ENCODE measurements at places on chromosomes 5 and 9. TPM values are rescaled to one million over a fixed set of nuclear protein-coding genes. Genes with fewer than 3 reads are reported as not detected.

GRCh38 chr5:140115186-140115500 lies 1.2 kb downstream of the PURA start:
- DNase-seq = no peak

- DNase-seq = no peak
Observed at GRCh38 chr5:157232706-157233105, 33.2 kb upstream of the CYFIP2 start.

DNA sequence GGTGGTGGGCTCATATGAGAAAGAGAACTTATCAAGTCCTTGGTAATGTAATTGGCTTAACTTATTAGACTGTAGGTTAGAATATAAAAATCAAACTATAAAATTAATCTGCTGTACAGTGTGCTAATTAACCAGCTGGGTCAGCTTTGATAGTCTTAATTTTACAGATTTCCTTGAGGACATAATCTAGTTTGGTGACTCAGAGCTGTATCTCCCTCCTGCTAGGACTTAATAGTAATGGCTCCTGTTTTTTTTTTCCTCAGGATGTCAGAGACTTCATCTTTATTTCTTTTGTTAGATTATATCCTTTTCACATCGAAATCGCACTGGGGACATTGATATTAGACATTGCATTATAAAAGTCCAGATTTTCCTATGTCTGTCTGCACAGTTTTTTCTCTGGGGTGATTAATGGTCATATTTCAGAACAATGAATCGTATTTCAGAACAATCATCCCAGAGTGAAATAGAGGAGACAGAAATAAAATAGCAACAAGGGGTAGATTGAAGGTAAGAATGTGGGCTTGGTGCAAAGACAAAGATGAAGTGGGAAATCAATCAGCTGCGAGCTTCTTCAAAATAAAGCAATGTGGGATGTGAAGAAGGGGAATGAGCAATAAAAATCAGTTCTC lies 346.4 kb upstream of the RIOK2 start:
- DNase-seq = no peak

DNA sequence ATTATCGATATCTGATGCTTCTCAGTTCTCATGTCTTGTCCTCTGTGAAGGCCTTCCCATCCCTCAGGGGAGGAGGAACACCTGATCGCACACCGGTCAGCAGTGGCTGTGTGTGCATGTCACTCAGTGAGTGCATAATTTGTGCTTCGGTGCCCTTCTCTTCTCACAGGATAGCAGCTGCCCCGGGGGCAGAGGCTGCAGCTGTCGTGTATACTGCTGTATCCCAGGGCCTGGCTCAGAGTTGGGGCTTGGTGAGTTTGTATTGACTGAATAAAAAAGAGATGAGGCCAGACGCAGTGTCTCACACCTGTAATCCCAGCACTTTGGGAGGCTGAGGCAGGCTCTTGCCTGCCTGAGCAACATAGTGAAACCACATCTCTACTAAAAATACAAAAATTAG lies 49.7 kb upstream of the NCS1 start:
- no peak for DNase-seq

The GABRA1 gene
- total RNA-seq = not detected

- DNase-seq = no peak
Observed at GRCh38 chr5:73740274-73740790, 114.3 kb downstream of the ARHGEF28 start.

DNA sequence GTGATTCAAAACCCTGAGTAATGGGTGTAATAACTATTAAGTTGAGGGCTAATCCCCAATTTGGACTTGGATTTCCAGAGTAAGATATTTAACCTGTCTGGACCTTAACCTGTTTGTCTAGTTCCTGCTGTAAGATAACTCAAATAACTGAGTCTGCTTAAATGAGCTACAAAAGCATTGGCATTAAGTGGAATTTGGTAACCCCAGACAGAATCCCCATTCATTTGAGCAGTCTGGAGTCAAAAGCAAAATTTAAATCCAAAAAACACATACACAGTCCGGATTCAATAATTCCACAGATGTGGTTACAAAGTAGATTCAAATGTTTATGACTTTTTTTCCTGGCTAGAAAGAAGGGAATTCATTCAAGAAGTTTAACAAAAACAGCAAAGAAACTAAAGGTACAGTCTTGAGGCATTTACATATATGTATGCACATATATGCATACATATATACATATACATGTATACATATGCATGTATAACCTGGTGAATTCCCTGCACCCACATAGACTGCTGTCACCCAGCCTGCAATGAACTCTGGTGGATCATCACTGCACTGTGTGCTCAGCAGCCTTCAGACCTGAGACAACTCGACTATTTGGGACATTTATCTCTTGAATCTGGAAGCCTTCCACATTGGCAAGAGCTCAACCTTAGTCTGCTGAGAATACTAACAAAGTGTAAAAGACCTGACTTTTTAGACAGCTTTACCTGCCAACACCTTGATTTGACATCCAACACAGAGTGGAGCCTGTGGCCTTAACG lies 205.4 kb downstream of the LURAP1L start:
- DNase-seq = no peak

DNA sequence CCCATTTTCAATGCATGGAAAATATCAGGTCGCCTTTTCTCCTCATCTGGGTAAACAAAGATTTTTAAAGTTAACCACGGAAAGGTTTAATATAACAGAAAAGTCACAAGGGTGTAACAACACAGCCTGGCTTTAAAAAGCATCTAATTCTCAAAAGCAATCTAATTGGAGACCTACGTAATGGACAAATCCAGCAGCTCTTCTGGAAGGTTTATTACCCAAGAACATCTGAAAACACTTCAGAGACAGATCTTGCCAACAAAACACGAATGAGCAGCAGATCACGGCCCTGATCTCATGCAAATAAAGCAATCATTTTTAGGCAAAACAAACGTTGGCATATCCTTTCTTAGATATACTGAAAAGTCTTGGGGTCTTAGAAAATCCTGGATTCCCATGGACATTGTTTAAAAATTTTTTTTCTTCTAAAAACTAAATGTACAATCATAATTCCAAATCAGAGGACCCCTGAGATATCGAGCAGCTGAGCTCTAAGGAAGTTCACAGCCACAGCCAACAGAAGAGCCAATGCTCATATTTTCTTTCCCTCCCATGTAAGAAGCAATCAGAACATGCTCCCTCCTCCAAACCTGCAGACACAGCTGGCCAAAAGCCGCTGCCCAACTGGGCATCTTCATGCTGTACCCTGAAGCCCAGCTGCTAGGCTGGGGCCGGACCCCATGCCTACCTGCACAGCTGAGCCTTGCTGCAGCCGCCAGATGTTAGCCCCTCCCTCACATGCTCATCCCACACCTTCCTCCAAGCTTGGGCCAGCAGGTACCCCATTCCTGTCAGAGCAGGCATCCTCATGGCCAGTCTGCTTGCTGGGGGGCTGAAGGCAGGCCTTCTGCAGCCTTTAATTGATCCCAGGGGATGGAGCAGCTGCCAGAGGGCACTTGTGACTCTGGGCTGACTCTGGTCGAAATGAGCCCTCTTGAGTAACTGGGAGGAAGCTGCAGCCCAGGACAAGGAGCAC lies 11.2 kb downstream of the ANKS6 start:
- no peak for DNase-seq

The FOXE1 gene
- total RNA-seq = not detected

The PFN3 gene
- total RNA-seq = not detected

DNA sequence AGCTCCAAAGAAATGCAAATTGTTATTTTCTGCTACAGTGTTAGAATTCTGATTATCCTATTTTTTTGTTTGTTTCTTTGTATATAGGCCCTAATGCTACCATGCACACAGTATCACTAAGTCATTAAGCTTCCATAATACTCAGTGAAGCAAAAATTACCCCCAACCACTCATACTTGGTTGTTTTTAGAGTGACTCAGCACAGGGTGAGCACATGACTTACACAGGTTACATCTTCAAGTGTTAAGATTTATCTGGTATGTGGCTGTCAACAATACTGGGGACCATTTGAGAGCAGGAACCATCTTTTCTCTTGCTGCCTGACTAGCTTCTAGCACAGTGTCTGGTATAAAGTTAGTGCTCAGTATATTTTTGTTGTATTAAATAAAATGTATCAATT lies 255.8 kb upstream of the SLC24A2 start:
- DNase-seq = no peak

GRCh38 chr5:142120247-142120935 lies 11.8 kb downstream of the NDFIP1 start:
- no peak for DNase-seq

The GRM6 gene
- not detected for total RNA-seq

The ANKRD20A1 gene
- total RNA-seq = not detected

DNA sequence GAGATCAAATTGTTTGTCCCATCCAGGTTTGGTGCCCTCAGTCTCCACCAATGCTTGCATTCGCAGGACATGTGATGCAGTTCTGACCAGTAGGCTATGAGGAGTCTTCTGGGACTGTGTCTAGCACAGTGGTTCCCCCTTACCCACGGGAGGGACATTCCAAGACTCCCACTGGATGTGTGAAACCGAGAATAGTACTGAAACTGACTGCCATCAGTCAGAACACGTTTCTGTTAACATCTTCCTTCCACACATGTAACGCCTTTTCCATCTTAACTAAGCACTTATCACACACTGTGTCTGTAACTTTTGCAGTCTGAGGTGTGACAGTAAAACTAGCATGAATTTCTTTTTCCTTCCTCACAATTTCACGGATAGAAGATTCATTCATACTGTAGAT lies 74.7 kb downstream of the PTTG1 start:
- DNase-seq = no peak

The ECSCR gene
- not detected for total RNA-seq

- DNase-seq = peak; percentile 47
Observed at GRCh38 chr5:136249678-136250266, 56.8 kb upstream of the SMIM32 start.

The PCDHGA4 gene
- total RNA-seq = 0.58 TPM

- DNase-seq = no peak
Observed at GRCh38 chr5:103541114-103541513, 21.5 kb downstream of the NUDT12 start.

GRCh38 chr9:37032713-37033112 lies 1.4 kb downstream of the PAX5 start:
- DNase-seq = no peak

The NEURL1B gene
- total RNA-seq = 0.11 TPM

GRCh38 chr5:117089001-117089400 lies 514.4 kb upstream of the SEMA6A start:
- no peak for DNase-seq

DNA sequence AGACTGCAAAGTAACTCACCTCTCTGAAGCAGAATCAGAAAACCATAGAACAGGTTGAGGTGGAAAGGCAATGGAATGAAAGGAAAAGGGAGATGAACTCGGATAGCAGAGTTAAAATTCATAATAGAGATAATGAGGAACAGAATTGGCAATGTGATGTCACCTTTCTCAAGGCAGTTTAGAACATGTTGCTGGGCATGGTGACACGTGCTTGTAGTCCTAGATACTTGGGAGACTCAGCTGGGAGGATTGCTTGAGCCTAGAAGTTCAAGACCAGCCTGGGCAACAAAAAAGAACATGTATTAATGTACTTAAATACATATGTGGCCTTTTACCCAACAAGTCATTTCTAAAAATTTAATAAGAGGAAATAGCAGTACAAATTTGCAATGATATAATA lies 81.6 kb upstream of the MIER3 start:
- DNase-seq = no peak

DNA sequence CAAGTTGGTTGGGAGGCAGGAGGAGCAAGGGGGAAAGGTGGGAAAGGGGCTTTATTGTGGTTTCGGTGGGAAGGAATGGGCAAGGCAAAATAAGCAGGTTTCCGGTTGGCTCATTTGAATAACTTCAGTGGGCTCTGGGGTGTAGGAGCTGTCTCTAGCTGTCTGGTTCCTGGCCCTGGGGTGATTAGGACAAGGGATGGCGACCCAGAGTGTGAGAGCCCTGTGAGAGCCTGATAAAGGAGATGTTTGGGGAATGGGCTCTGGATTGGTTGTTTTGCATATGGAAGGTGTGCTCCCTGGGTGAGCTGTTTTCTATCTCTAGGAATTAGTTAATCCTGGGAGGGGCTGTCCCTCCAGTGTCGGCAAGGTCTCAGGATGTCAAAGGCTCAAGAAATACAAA lies 15.4 kb downstream of the ANKRD34B start:
- DNase-seq = no peak

GRCh38 chr5:95026718-95027117 lies 258.2 kb downstream of the MCTP1 start:
- no peak for DNase-seq

The MYMK gene
- total RNA-seq = not detected

GRCh38 chr5:181260720-181261319 lies at the start of gene TRIM52:
TSS of gene TRIM52 (minus strand) at chr5:181261143. CDS start at chr5:181260813, 330 bp downstream.
- peak; percentile 91 for DNase-seq

The CCDC171 gene
- total RNA-seq = 2.5 TPM

DNA sequence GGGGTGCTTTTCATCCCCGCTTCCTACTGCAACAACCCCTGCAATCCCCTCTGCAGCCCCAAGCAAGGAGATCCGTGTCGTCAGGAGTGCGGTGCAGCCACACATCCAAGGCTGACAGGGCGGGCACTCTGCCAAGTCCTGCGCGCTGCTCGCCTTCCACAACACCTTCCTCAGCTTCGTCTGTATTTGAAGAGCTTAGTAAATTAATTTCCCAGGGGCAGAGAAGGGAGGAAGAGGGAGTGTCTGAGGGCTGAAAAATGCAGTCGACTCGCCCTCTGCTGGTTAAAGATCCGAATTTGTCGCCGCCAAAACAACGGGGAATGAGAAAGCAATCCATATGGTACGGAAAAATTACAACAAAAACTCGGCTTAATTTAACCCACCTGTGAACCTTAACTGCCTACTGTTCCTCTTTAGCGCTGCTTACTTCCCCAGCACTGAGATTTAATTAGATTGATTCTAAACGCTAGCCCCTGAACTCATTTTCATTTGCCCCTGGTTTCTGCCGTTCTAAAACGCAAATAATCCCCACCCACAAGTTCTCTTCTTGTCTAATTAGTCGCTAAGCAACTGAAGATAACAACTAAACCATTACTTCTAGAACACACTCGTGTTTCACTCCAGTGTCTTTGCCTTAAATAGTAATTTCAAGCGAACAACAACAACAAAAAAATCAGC lies 10.9 kb upstream of the PCDHB1 start:
- no peak for DNase-seq

- DNase-seq = no peak
Observed at GRCh38 chr5:95821110-95822021, 1.2 kb downstream of the GLRX start.

GRCh38 chr9:89160806-89161205 lies 17.8 kb downstream of the SHC3 start:
- DNase-seq = no peak

- no peak for DNase-seq
Observed at GRCh38 chr5:119270121-119270565, 85.7 kb upstream of the TNFAIP8 start.

GRCh38 chr9:92724528-92725265 lies 39.9 kb downstream of the BICD2 start:
- no peak for DNase-seq

The AFAP1L1 gene
- 0.66 TPM for total RNA-seq

- DNase-seq = no peak
Observed at GRCh38 chr9:17521100-17521855, 57.6 kb upstream of the SH3GL2 start.
